Fibroblast of skin of left biceps (primary cell): ENCODE measurements at places on chromosomes 16 and 17.
A peak's percentile ranks its signal among the peaks of the same experiment; 100 is the strongest.

GRCh38 chr16:27381974-27382855, 19.8 kb upstream of the IL21R start:
- no peak for DNase-seq

- no peak for DNase-seq
Measured at GRCh38 chr17:57294101-57294500, 37.8 kb downstream of the MSI2 start.

DNA sequence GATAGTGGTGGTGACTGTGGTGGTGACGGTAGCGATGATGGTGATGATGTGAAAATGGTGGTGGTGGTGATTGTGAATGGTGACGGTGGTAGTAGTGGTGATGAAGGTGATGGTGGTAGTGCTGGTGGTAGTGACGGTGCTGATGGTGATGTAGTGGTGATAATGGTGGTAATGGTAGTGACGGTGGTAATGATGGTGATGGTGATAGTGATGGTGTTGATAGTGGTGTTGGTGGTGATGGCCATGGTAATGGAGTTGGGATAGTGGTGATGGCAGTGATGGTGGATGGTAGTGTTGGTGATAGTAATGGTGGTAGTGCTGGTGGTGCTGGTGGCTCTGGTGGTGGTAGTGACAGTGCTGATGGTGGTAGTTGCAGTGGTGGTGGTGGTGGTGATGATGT, 14.7 kb upstream of the RBFOX1 start:
- no peak for DNase-seq

DNA sequence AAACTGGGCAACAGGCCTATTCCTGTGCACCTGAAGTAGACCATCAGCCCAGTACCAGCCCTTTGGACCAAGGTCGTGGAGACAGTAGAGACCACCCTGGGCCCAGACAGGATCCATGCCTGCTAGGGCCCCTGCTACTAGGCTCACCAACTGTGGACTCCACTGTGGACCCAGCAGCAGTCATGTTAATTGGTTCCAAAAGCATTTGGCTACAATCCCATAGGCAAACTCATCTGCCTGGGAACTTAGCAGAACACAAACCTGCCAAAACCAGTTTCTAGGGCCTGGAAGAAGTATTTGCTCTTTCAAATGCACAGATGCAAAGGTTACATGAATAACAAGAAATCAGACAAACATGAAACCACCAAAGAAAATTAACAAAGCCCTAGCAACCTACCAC, 53.1 kb downstream of the ACSM2A start:
- no peak for DNase-seq

- no peak for DNase-seq
Measured at GRCh38 chr17:79513206-79513605, 97.6 kb downstream of the RBFOX3 start.

DNA sequence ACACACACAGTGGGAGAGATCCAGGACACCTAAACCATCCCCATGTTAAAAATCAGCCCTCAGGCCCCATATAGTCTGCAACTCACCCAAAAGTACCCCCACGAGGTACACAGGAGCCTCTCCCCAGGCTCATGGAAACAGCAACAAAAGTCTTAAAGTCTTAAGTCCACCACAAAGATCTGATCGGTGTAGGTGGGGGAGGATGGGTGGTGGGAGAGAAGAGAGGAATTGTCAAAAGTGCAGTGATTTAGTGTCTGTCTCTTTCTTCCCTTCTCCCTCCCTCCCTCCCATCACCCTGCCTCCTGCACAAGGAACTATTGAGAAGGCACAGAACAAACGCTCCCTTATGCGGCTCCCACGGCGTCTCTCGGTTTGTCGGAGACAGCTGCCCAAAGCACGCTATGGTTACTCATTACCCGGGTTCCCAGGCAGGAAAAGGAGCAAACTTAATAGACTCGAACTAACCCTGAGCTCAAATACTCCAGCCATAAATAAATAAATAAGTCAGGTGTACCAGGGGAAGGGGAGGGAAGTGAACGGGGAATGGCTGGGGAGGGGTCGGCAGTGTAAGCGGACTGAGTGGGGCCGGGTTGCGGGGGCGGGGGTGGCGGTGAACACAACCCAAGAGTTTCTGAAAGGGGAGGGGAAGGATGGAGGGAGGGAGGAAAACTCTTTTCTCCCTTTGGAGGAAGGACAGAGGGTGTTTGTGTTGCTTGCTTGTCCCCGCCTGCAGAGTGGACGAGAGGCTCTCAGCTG, 477.4 kb downstream of the SLC39A11 start:
- DNase-seq = no peak

- no peak for DNase-seq
Measured at GRCh38 chr17:3596804-3597464, 12.3 kb downstream of the TRPV1 start.

GRCh38 chr17:8022360-8023003, 16.4 kb upstream of the ALOX15B start:
- no peak for DNase-seq

GRCh38 chr16:81266680-81267095, 28.2 kb downstream of the BCO1 start:
- DNase-seq = no peak

DNA sequence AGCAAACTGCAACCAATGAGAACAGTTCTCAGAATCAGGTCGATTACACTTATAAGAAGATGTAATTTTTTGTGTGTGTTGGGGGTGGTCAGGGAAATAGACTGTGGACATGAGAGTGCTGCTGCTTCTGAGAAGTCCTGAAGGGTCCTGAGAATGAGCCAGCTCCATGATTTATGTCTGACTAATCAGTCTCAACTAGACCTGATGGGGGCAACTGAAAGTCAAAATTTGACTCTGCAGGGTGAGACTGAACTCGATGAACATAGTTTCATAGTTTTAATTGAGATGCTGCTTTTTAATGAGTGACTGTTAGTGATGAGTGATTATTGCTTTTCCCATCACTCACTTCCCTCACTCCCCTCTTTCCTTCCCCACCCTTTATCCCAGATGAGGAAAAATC, 37.3 kb downstream of the SMARCE1 start:
- DNase-seq = no peak

- no peak for DNase-seq
Measured at GRCh38 chr16:87678618-87679017, 76.3 kb downstream of the JPH3 start.

DNA sequence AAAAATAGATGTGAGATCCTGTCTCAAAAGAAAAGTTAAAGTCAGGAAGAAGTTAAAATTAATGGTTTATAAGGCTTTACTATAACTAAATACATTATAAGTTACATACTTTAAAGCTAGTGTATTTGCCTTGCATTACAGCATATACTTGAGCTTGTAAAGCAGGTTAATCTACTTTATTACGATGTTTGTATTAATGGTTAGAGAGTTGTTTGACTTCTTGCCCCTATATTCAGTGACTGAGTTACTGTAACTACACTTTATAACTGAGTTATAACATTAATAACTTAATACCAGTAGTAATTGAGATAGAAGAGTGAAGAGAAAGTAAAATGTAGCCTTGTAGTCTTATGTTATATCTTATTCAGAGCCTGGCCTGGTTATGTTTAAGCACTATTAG, 22.9 kb downstream of the CLTC start:
- no peak for DNase-seq

DNA sequence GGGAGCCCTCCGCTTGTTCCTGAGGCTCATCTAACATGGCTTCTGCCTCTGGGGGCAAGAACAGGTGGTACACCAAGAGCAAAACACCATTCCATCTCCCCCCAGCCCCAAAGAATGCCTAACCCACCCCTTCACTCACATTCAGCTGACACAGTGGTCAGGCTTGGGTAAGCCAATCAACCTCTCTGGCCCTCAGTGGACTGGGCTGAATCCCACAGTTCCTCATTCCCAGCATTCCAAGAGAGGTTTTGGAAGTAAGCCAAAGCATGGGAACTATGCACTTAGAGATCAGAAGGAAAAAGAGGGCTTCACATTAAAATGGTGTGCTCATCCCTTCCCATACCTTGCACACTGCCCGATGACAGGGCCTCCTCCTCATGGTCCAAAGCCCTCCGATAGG, 7.8 kb downstream of the PIGS start:
- DNase-seq = peak; percentile 38

GRCh38 chr16:743794-744500, 3.1 kb upstream of the CIAO3 start:
- DNase-seq = no peak

GRCh38 chr17:36978810-36979564, 30.2 kb downstream of the AATF start:
- DNase-seq = peak; percentile 12

GRCh38 chr17:64685705-64686104, 23.6 kb upstream of the SMURF2 start:
- DNase-seq = no peak

- DNase-seq = no peak
Measured at GRCh38 chr16:6956511-6956910, 376.1 kb upstream of the RBFOX1 start.

- DNase-seq = no peak
Measured at GRCh38 chr17:28711723-28712031, at the start of gene PROCA1. Gene PROCA1, minus strand, starts transcription at chr17:28711888. Its CDS starts 228 bp downstream, at chr17:28711660.

DNA sequence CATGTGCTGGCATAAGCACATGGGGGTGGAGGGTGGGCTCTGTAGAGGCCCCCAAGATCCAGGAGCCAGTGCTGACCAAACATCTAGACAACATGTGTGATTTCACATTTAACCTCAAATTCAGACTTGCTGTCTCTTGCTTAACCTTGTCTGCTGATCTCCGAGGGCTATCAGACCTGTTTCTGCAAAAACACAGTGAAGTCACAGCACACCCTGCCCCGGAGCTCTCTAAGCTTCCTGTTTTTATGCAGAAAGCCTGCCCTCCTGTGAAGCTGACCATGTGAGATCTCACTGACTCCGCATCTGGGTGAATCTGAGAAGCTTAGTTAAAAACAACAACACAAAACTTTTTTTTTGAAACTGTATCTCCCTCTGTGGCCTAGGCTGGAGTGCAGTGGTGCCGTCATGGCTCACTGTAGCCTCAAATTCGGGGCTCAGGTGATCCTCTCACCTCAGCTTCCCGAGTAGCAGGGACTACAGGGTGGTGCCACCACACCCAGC, 6.6 kb upstream of the DPEP2 start:
- no peak for DNase-seq

GRCh38 chr17:7043497-7044198, at the start of gene SLC16A11:
Gene SLC16A11, minus strand, starts transcription at chr17:7044092. Its CDS starts 579 bp downstream, at chr17:7043513.
- DNase-seq = no peak

GRCh38 chr16:8660841-8661301, 13.5 kb upstream of the ABAT start:
- DNase-seq = peak; percentile 17

- peak; percentile 64 for DNase-seq
Measured at GRCh38 chr17:8151120-8151640, 1.0 kb downstream of the PER1 start.

GRCh38 chr17:4100883-4101756, 41.7 kb downstream of the ZZEF1 start:
- no peak for DNase-seq

DNA sequence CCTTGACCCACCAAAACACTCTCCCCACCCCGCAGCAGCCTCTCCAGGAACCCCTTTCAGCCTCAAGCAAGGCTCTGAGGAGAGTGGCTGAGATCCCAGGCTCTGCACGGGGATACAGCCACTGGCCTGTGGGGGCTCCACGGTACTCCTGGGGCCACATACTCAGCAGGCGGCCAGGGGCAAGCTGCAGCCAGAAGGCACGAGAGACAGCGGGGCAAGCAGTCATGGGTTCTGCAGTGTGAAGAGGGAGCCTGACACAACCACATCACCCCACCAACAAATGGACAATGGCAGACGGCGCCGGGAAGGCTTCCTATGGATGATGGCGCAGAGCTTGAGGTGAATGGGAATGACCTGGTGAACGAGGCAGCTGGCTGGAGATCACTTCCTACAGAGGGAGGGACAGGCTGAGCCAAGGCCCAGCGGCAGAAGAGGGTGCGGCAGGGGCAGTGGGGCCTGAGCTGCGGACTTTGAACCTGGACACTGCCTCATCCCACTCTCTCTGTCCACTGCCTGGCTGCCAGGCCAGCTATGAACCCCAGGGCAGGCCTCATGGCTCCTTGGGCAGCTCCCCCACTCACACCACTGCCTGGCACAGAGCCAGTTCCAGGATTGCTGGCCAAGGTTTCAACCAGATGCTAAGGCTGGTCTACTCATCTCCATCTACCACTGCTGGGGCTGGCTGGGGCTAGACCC, 10.8 kb upstream of the BCAR1 start:
- DNase-seq = no peak

DNA sequence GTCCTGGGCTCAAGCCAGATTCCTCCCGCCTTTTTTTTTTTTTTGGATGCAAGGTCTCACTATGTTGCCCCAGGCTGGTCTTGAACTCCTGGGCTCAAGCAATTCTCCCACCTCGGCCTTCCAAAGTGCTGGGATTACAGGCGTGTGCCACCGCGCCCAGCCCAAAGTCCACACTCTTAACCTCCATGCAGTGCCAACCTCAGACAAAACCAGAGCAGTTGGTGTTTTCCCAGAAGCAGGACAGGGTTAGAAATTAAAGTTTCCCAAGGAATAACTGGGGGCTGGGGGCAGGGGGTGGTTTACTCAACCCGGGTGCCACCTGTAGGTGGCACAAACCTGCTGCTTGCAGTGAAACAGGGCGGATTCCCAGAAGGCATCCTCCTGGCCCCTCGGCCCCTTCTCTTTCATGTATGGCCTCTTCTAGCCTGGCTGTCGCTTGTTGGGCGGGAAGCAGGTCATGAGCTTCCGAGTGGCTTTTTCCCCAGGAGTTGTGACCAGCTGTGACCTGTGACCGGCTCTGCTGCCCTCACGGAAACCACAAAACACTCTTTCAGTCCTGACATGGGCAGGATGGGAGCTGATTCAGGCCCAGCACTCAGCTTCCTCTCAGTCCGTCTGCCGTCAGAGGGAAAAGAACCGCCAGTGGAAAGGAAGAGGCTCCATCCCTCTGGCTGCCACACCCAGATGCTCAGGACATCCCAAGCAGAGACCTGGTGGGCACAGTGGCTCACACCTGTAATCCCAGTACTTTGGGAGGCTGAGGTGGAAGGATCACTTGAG, 25.6 kb upstream of the USP7 start:
- no peak for DNase-seq

- DNase-seq = peak; percentile 46
Measured at GRCh38 chr16:30775392-30776188, 11.4 kb downstream of the ZNF629 start.

GRCh38 chr16:72367851-72368250, 195.9 kb upstream of the PMFBP1 start:
- no peak for DNase-seq

DNA sequence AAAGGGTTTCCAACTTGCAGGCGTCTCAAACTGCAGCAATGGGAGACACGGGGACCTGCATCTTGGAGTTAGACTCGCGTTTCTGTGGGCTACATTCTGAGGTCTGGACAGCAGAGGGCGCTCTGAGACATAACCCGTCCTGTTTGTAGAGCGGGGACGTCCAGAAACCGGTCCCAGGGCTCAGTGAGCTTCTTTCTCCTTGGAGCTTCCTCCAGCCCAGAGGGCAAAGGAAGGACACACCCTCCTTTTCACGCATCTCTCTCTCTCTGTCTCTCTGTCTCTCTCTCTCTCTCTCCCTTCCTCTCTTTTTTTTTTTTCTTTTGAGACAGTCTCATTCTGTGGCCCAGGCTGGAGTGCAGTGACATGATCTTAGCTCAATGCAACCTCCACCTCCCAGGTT, 19.8 kb downstream of the COX4I1 start:
- DNase-seq = peak; percentile 26

- DNase-seq = no peak
Measured at GRCh38 chr17:39579318-39580081, 28.2 kb downstream of the NEUROD2 start.
